Fibroblast of lung (primary cell): ENCODE measurements at places on chromosomes 16 and 17. TPM values are rescaled to one million over a fixed set of nuclear protein-coding genes. Genes with fewer than 3 reads are reported as not detected.

DNA sequence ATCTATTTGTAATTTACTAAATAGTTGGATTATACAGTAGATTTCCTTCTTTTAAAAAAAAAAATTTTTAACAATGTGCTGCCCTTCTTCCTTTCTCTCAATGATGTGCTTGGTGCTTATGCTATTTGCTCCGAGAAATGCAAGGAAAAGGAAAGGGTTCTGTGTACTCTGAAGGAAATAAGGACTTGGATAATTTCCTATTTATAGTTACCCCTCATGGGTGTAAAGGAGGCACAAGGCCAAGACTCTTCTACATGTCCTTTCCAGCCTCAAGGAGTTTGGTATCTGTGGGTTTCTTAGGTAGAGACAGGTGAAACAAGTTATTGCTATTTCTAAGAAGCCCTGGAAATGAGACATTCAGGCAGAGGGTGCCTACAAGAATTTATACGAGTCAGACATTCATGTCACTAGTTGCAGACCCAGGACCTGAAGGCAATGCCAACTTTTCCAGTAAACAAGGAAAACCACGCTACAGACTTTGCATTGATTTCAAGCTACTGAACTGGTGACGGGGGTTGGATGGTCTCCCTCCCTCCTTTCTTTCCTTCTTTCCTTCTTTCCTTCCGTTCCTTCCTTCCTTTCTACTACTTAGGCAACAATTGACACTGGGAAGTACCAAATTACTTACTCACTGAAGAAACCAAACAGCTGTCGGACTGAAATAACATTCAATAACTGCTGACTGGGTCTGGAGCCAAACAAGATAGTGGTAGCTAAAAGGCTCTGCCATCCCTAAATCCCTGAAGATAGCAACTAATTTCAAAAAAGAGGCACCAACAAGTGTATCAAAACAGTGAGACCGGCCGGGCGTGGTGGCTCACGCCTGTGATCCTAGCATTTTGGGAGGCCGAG lies 33.8 kb upstream of the GHDC start:
- no peak for DNase-seq

DNA sequence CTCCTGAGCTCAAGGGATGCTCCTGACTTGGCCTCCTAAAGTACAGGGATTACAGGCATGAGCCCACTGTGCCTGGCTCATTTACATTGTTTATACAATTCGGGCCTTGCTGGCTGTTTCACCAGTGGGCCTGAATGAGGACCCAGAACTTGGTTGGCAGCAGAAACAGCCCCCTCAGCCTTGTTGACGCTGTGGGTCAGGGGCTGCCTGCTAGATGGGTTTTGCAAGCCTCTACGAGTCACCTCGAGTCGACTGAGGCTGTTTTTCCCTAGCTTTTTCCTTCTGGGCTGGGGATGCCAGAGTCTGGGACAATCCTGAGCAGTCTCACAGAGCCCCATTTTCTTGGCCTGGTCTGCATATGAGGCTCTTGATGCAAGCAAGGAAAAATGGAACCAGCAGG lies 16.1 kb downstream of the PPL start:
- DNase-seq, result no peak

SLFN13 gene
- 1.3 TPM in 2 replicates for polyA plus RNA-seq

GRCh38 chr17:52419229-52419641 lies 260.7 kb upstream of the CA10 start:
- no peak for DNase-seq

DNA sequence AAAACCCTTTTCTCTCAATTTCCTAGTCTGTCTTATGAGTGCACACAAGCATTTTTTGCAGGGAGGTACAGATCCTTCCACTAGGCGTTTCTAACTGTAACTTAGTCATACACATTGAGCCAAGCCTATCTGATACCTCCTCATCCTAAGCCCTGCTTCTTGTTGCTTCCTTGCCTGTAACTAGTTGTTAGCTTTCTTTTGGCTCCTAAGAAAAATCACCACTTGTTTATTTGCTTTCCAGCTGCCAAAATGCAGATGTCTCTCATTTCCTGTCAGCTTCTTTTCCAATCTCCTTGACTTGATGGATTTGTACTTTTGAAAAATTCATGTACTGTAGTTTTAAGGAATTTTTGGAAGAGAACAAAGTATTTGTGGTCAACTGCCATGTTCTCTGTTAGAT lies 73.7 kb downstream of the TNRC6C start:
- DNase-seq, result peak; percentile 70

DNA sequence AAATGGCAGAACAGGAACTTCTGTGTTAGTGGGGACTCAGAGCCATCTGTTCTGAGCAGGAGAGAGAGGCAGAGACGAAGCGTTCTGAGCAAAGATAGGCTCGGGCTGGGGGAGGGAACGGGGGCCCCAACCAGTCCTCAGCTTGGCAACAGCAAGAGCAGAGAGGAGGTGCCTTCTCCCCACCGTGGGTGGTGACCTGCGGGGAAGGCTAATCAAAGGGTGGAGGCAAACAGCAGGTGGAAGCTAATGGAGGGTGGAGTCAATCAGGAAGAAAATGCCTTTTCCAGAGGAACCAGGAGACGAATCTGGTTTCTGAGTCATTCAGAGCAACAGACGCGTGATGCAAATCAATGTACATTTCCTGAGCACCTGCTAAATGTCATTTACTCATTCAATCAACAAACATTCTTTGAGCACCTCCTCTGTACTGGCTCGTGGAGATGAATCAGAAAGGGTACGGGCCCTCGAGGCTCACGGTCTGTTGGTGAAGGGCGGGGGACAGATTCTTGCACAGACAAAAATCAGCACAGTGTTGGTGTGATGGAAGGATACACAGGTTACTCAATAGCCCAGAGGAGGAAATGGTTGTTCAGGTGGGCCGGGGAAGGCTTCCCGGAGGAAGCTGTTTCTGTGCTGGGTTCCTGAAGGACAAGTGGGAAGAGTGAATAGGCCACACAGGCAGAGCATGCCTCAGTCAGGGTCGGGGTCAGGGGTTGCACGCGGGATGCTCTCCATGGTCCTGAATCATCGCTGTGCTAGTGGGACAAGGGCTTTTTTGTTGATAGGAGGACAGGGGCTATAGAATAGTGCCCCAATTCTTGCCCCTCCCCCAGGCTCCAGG lies 5.7 kb upstream of the SPNS2 start:
- DNase-seq, result peak; percentile 20

ATP2C2 gene
- not detected in 2 replicates for polyA plus RNA-seq

BLMH gene
- polyA plus RNA-seq, result 25.7 and 26.1 TPM in 2 replicates

GSG1L gene
- polyA plus RNA-seq, result not detected in 2 replicates

IQCK gene
- 8.9 and 9.9 TPM in 2 replicates for polyA plus RNA-seq

DNA sequence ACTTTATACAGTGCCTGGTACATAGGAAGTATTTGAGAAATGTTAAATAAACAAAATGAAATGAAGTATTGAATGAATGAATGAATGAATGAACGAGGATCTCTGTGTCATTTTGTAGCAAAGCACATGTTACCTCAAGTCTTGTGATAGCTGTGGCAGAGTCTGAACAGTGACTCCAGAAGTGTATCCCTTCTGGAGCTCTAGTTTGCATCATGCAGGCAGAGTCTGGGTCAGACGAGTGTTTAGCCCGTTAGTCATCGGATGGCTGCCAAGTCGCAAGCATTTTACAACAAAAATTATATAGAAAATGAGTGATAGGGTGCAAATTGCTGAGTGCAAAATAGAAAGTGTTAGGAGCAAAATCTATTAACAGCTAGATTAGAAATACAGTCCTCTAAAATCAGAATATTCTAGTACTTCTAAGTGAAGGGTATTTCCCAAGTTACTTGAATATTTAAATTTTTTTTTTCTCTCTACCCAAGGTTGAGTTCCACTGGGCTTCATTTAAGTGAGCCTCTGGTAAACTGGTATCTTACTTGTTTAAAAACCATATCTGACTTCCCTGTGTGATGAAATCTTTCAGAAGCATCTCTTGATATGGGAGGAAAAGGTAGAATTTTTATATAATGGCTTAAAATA lies 113.3 kb downstream of the FTO start:
- peak; percentile 98 for DNase-seq

DNA sequence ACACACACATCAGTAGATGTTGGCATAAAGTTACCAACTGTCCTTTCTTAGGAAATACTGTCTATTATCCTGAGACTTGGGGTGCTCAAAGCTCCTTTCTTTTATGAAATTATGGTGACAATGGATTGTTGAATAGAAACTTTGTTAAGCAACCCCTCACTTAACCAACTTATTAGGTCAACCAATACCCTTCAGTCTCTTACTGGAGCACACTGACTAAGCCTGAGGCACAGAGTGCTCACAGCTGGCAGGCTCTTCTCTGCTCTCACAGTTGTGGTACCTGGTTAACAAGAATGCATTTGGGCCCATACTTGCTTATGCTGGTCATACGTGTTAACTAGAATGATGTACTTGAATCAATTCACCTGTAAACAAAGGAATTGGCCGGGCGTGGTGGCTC lies 24.8 kb downstream of the CD300LF start:
- DNase-seq, result no peak

SLC6A2 gene
- polyA plus RNA-seq, result not detected in 2 replicates

DNA sequence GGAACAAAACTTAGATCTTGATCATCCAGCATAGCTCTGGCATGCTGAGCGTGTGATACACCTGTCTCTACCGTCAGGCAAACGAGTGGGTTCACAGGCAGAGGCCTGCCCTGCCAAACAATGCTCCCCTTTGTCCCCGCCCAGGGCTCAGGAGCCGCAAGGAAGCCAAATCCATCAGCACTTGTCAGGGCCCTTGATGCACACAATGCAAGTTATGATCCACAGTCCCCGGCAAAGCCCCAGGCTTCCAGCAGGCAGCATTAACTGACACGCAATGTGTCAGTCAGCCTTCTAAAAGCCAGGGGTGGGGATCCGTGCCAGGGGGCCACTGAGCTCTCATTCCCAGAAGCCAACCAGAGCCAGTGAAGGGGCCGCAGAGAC lies 460.9 kb downstream of the SLC39A11 start:
- no peak for DNase-seq

DNA sequence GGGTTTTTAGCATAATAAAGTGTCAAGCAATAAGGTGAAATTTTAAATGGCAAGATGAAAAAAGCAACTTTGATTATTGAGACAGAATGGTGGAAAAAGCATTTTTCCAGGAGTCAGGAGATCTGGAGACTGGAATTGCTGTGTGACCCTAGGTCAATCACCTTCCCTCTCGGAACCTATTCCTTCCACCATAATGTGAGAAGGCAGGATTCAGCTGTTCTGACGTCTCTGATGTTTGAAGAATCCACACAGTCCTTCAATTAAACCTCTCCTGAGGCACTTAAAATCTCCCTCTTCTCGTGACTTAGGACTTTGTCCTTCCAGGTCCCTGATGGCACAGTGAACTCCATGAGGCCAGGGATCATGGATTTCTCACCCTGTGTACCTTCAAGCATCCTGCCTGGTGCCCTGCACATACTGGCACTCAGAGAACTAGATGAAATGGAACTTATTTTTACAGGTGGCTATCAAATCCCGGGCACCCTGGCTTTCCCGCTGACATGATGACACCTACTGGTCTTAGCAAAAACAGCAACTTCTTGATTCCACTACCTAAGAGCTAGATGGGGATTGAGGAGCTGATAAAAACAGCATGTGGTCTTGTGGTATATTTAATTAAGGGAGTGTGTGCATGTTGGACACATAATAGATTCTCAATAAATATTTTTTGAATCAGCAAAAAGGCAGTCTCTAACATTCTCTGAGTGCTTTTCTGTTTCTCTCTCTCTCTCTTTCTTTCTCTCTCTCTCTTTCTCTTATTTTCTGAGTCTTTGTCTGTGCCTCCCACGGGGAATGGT lies 2.3 kb upstream of the CCDC182 start:
- DNase-seq, result peak; percentile 57

GRCh38 chr17:44749076-44749979 lies 9.5 kb upstream of the ADAM11 start:
- DNase-seq, result no peak

GRCh38 chr17:6456914-6457687 lies 12.8 kb downstream of the PIMREG start:
- peak; percentile 63 for DNase-seq

ZFP3 gene
- 2.2 and 2.6 TPM in 2 replicates for polyA plus RNA-seq

SLFN14 gene
- polyA plus RNA-seq, result not detected in 2 replicates

KRTAP16-1 gene
- polyA plus RNA-seq, result not detected in 2 replicates

- DNase-seq, result peak; percentile 53
These were observed 57.8 kb upstream of the IL34 start for GRCh38 chr16:70588565-70588964.

DNA sequence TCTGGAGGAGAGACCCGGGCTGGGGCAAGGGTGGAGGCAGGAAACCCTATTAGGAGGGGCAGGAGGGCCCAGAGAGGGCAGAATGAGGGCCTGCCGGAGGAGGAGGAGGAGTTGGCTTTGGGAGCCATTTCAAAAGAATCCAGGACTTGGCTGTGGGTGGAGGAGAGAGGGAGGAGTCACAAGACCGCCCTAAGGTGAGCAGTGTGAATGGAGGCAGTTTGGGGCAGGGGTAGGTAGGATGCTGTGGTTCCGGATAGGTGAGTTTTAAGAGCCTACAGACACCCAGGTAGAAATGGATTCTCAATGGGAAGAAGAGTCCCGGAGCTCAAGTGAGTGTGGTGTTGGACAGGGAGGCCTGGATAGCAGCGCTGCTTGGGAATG lies 80.3 kb downstream of the ARHGAP23 start:
- DNase-seq, result no peak

DNA sequence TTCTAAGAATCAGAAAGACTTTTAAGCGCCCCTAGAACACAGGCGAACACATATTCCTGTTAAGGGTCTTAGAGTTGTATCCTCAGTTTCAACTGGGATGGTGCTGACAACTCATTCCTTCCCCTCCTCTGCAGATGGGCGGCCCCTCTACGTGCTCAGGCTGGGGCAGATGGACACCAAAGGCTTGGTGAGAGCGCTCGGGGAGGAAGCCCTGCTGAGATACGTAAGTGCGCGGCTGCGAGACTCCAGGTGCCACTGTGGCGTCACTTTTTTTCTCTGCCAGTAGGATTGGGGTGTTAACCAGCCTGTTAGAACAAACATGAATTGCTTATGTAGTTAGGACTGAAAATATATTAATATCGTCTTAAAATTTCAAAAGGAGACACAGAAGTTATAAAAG lies 62.7 kb downstream of the SEC14L1 start:
- DNase-seq, result no peak

DNA sequence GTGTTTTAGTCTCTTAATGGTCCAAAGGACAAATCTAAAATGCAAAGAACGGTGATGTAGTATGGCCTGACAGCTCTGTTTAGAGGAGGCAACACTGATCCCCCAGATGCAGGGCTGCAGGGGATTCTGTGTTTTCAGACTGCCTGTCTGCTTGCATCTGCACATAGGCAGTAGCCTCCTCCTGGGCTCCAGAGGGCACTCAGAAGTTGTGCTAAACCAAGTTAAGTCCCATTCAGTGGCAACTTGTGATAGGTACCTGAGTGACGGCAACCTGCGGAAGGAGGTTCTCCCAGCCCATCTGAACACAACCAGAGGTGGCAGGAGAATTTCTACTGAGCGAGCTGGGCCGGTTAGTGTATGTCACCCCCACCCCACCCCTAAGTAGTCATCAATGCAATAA lies 9.9 kb downstream of the HAS3 start:
- no peak for DNase-seq
